IMR-90 (cell line): ENCODE measurements at places on chromosomes 4 and X. TPM values are rescaled to one million over a fixed set of nuclear protein-coding genes. Genes with fewer than 3 reads are reported as not detected.
A peak's percentile ranks its signal among the peaks of the same experiment; 100 is the strongest.

- DNase-seq, result no peak
Observed at GRCh38 chrX:132200976-132201375, 18.3 kb downstream of the RAP2C start.

DNA sequence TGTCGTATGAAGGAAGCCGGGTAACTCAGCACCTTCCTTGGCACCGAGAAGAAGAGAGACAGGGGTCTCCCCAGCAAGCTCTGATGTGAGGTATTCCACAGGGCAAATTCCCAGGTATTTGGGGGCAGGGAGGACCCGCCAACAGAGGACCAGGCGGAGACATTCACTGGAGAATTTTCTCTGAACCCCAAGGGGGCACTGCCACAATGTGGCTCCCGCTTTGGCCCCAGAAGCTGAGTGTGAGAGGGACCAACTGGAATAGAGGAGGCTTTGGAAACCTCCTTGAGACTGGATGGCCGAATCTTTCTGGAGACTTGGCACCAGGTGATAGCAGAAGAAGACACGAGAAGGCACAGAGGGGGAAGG lies 735 bp upstream of the GABRE start:
- DNase-seq, result no peak

- DNase-seq, result peak; percentile 28
Observed at GRCh38 chr4:129092631-129093190, 628 bp downstream of the SCLT1 start.

DNA sequence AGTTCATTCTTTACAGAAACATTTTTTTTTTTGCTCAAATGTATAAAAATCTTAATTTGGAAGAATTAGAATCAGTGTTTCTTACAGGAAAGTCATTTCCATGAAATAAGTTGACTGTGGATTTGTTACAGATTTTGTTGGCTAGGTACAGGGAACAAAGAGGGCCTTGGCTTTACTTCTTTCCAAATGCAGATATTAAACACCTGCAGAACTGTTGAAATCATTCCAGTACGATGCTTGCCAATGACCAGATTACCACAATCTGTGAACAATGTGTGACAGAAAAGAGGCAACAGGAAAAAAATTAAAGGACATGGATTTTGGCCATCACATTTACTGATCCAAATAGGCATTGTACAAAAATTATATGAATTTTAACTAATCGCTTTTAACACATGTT lies 70.8 kb downstream of the ANXA10 start:
- no peak for DNase-seq

DNA sequence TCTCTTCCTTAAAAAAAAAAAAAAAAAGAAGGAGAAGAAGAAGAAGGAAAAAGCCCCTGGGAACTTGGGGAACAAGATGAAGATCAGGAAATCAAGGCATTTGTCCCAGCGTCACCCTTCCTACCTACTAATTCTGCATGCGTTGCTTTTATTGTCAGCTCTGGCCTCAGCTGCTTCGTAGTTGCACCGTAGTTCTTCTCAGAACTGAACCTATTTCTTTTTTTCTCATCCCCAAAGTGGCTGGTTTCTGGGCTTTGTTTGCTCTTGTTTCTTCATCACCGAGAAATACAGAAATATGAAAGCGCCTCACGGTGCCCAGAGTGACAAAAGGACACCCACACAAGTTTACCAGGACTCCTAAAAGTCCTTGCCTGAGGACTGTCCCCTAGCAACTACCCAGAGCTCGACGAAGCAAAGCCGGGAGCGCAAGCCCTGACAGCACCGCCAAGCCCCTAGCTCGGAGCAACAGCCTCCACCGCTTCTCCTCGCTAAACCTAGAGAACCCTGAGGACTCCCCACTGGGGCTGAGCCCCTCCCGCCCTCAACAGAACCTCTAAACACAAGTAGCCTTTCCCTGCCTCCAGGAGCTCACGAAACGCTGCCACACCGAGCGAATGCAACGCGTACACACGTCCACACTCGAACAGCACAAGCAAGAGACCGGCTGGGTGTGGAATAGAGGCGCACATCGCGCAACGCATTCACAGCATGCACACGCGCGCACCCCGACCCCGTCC lies 710 bp downstream of the PRKG2 start:
- DNase-seq, result peak; percentile 25

GRCh38 chrX:112048707-112049106 lies 33.9 kb downstream of the TRPC5 start:
- no peak for DNase-seq

DNA sequence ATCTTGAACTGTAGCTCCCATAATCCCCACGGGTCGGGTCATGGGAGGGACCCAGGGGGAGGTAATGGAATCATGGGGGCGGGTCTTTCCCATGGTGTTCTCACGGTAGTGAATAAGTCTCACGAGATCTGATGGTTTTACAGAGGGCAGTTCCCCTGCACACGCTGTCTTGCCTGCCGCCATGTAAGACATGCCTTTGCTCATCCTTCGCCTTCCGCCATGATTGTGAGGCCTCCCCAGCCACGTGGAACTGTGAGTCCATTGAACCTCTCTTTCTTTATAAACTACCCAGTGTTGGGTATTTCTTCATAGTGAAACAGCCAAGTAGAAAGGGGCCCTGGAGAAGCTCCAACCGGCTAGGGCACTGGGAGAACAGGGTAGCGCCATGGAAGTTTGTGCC lies 12.3 kb downstream of the CTAG1A start:
- no peak for DNase-seq

DNA sequence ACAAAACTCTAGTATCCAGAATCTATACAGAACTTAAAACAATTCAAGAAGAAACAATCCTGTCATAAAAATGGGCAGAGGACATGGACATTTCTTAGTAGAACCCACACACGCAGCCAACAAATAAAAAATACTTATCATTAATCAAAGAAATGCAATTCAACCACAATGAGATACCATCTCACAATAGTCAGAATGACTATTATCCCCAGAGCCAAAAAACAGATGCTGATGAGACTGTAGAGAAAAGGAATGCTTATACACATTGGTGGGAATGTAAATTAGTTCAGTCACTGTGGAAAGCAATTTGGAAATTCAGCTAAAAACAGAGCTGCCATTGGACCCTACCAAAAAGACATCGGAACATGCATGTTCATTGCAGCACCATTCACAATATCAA lies 37.9 kb downstream of the RAB40AL start:
- DNase-seq, result no peak

GRCh38 chr4:112889619-112890527 lies 159.6 kb upstream of the ANK2 start:
- DNase-seq, result peak; percentile 6

GRCh38 chr4:140131675-140132229 lies 22.2 kb downstream of the MAML3 start:
- DNase-seq, result no peak

- peak; percentile 52 for DNase-seq
Observed at GRCh38 chr4:105966051-105966450, 70.8 kb downstream of the NPNT start.

DNA sequence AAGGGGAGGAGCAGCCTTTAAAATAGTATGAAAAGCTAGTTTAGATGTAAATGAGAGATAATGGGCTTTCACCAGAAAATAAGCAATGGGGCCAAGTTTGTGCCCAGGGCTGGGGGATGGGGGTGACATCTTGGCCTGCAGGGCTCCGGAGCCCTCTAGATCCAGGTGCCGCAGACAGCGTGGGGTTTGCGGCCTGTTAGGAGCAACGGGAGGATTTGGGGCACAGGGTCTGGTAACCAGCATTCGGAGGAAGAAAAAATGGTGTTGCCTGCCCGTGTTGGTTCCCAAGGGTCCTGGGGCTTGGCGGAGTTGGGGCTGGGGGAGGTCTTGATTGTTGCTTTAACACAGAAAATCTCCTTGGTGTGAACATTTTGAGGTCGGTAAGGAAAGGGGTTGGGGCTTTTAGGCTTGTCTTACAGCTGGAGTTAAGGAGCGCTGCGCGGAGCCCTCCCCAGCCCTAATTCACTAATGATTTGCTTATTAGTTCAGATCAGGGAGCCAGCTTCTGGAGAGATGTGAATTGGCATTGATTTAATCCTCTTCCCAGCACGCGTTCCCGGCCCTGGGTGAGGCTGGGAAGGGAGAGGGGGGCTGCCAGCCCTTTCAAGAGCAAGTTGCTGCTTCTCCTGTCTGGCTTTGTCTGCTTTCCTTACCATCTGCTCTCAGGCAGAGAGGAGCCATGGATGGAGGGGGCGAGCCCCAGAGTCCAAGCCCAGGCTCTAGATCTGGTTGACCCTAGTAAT lies 443.4 kb downstream of the BCOR start:
- DNase-seq, result no peak

- no peak for DNase-seq
Observed at GRCh38 chrX:44282753-44283152, 60.7 kb downstream of the EFHC2 start.

CXCL11 gene
- under 0.01 TPM in 2 replicates for total RNA-seq

MAGEA2 gene
- total RNA-seq, result not detected in 2 replicates

SH2D1A gene
- total RNA-seq, result not detected in 2 replicates

DYNLT3 gene
- 18.8 and 38.3 TPM in 2 replicates for total RNA-seq

SYTL5 gene
- 0.54 and 0.56 TPM in 2 replicates for total RNA-seq

FAM53A gene
- total RNA-seq, result 1.9 and 2.0 TPM in 2 replicates
